Trophoblast cell (in vitro differentiated cells and primary cell): ENCODE measurements at places on chromosomes 16 and 17.

DNA sequence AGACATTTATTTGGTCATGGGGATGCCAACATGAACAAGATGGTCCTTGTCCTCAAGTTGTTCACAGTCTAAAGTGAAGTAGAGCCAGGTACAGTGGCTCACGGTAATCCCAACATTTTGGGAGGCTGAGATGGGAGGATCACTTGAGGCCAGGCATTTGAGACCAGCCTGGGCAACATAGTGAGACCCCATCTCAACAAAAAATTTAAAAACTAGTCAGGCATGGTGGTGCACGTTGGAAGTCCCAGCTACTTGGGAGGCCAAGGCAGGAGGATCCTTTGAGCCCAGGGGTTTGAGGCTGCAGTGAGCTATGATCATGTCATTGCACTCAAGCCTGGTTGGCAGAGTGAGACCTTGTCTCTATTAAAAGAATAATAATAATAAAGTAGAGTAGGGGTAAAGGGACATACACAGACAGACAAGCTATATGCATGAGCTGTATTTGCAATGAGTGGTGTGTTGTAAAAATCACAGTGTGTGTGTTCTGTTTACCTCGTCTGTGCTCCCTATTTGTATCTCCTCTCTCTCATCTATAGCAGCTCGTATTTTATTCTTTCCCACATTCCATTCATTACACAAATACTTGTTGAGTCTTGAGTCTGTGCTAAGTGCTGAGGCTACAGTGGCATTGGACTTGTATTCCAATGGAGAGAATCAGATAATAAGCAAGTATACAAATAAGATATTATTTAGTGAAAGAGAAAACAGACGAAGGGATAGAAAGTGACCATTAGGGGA lies 73.9 kb upstream of the DHX40 start:
- H3K27ac ChIP-seq = no peak overlapping the region
- peaks cover 2% of the 10 kb centered on the region for H3K4me1 ChIP-seq
- H3K4me3 ChIP-seq = no peak overlapping the region
- no peaks in the 10 kb centered on the region for H3K27me3 ChIP-seq
- H3K36me3 ChIP-seq = no peaks in the 10 kb centered on the region
- peak; percentile 76 for DNase-seq

GRCh38 chr17:33120103-33120502 lies 128.5 kb downstream of the SPACA3 start:
- DNase-seq = no peak
- no peak overlapping the region for H3K27ac ChIP-seq
- no peaks in the 10 kb centered on the region for H3K4me1 ChIP-seq
- no peaks in the 10 kb centered on the region for H3K27me3 ChIP-seq

GRCh38 chr17:67183531-67183930 lies 61.5 kb downstream of the HELZ start:
- H3K4me3 ChIP-seq = no peak overlapping the region
- H3K36me3 ChIP-seq = peaks cover 3% of the 10 kb centered on the region
- H3K27me3 ChIP-seq = no peaks in the 10 kb centered on the region
- H3K27ac ChIP-seq = no peak overlapping the region
- no peak for DNase-seq
- no peaks in the 10 kb centered on the region for H3K4me1 ChIP-seq

- no peak overlapping the region for H3K4me3 ChIP-seq
- no peak for DNase-seq
- no peaks in the 10 kb centered on the region for H3K4me1 ChIP-seq
- H3K27ac ChIP-seq = no peak overlapping the region
Observed at GRCh38 chr16:75228143-75228976, 9.6 kb downstream of the CTRB1 start.
